ENCODE measurements at places on chromosomes 11 and 22.

DNA sequence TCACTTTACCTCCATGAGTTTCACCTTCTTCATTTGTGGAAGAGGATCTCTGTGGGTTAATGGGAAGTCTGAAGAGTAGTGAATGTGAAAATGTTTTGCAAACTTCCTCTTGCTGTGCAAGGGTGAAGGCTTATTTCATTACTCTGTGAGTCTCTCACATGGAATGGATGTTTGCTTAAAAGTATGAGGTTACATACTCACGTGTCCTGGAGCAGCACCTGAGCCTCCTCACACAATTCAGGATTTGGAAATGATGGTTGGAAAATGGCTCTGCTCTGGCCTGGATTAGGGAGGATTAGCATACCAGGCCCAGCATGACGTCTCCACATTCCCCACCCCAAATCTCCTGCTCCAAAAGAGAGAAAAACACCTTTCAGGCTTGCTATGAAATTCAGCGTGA, 4.8 kb downstream of the GRAMD1B start:
- no peak for DNase-seq

DNA sequence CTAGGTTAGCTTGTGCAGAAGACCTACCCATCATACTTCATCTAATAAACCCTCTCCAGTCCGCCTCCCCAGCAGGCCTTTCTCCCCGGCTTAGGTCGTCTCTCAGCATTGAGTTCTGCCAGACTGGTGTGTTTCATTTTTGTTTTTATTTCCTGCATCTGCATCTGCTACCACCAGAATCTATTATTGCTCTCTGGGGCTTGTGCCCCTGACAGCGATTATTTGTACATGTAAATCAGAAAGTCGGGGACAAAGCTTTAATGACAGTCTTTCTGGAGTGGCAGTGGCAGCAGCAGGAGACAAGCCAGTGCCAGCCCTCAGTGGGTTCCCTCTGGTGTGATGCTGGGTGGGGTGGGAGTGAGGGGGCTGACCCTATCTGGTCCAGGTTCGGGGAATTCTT, 127.5 kb downstream of the PKNOX2 start:
- DNase-seq = no peak

- DNase-seq = no peak
Observed at GRCh38 chr22:42363892-42364291, 68.3 kb downstream of the NFAM1 start.

DNA sequence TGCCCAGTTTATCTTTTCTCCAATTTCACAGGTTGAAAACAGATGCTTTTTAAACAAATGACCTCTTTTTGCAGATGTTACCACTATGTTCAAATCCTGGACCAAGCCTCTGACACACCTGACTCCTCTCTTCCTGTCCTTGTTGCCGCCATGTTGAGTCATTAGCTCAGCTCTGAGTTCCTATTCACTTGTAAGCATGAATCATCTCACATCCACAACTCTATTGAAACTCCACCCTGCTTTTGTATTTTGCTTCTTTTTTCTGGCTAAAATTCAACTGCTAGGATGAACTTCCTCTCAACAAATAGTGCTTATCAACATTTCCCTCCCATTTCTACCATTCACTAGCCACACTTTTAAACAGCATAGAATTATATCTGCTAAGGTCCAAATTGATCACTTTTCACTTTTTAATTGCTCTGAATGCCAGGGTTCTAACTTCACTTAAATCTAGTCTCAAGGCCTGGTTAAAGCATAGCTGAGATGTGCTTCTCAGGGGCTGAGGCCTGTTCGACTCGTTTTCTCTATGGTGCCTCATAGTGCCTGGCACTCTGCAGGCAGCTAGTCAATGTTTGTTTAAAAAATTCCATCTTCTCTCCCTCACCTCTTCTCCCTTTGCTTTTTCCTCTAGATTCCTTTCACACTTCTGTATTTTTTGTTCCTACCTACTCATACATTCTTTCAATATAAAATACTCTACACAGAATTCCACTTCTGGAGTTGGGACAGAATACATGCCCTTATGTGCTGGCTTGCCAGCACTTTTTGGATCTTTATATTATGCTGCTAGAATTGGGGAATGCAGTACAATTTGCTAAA, 3.9 kb downstream of the JOSD1 start:
- peak; percentile 61 for DNase-seq

- DNase-seq = peak; percentile 67
Observed at GRCh38 chr22:39658367-39658766, 87.8 kb downstream of the CACNA1I start.

- DNase-seq = no peak
Observed at GRCh38 chr22:36879775-36880174, 19.0 kb downstream of the NCF4 start.

DNA sequence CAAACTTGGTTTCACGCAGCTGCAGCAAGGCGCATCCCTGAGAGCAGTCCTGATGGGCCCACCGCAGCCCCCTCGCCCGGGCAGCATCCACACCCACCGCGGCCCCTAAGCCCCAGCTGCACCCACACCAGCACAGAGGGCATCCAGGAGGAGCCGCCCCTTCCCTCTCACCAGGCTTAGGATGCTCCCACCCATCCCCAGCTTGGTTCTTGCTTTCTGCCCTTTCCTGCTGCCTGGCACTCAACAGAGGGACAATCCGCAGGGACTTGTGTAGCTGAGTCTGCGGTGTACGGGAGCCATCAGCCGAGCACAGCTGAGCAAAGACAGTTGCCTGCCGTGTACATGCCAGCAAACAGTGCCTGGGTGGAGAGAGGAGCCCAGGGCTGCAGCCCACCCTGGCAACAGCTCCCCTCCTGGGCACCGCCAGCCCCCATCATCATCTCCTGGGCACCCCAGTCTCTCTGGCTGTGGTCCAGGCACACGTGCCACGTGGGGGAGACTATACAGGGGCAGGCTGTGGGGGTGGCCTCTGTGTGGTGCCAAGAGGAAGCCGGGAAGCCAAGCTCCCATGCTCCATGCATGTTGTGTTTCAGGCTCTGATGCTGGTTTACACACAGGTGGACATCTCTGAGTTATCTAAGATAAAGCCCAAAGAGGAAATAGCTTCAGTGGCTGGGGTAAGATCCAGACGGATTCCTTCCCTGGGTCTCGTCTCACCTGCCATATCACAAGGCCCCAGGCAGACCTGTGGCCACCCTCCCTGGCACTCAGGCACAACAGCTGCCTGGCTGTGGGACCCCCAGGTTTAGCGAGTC, 36.0 kb upstream of the GNB1L start:
- DNase-seq = no peak

GRCh38 chr11:9990221-9990973, 303.6 kb downstream of the SBF2 start:
- no peak for DNase-seq

- DNase-seq = no peak
Observed at GRCh38 chr11:133104009-133104744, 428.1 kb downstream of the OPCML start.

GRCh38 chr11:6889835-6890234, 2.5 kb downstream of the OR2D2 start:
- DNase-seq = no peak

GRCh38 chr11:65927904-65928397, 8.7 kb downstream of the DRAP1 start:
- peak; percentile 87 for DNase-seq

DNA sequence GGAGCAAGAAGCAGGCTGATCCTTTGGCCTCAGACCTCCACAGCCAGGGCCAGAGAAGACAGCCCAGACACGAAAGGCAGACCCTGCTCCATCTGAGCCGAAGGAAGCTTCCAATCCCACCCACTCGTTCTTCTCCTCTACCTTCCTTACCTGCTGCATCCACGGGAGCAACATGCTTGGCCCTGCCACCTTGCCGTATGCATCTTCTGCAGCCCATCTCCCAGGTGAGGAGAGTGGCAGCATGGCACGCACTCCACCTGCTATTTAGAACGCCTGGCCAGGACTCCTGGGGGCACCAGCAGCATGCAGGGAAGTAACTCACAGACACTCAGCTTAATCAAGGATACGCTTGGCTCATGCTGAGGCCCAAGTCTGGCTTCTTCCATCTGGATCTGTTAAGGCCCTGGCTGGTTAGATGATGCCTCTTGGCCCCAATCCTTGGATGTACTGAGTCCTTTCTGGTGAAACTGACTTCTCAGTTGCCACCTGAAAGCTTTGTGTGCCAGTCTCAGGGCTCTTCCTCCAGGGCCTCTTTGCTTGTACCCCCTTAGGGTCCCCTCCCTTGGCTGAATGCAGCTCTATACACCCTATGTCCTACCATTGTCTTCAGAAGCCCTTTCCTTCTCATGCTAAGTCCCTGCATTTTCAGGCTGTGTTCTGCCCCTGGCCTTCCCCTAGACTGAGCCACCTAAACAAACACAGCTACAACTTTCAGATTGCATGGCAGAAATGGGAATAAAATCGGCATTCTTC, 604.9 kb downstream of the BUD13 start:
- no peak for DNase-seq

DNA sequence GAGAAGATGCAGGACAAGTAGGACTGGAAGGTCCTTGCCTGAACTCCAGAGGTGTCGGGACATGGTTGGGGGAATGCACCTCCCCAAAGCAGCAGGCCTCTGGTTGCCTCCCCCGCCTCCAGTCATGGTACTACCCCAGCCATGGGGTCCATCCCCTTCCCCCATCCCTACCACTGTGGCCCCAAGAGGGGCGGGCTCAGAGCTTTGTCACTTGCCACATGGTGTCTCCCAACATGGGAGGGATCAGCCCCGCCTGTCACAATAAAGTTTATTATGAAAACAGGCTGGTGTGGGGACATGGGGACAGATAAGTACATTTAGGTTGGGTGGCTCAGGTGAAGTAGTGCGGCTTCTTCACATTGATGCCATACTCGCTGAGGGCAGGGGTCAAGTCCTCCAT, 1.4 kb downstream of the TAF10 start:
- DNase-seq = peak; percentile 15

- DNase-seq = peak; percentile 32
Observed at GRCh38 chr11:47768101-47768612, 1.0 kb upstream of the FNBP4 start.

DNA sequence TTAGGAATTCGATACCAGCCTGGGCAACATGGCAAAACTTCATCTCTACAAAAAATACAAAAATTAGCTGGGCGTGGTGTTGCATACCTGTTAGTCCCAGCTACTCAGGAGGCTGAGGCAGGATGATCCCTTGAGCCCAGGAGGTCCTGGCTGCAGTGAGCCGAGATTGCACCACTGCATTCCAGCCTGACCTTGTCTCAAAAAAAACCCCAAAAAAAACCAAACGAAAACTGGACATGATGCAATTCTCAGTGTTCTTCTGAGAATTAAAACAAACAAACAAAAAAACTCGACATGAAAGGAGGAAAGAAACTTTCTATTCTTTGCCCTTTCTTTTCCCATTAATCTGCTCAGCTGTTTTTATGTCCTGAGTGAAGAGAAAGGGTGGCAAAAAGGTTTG, 7.4 kb downstream of the MED17 start:
- no peak for DNase-seq

DNA sequence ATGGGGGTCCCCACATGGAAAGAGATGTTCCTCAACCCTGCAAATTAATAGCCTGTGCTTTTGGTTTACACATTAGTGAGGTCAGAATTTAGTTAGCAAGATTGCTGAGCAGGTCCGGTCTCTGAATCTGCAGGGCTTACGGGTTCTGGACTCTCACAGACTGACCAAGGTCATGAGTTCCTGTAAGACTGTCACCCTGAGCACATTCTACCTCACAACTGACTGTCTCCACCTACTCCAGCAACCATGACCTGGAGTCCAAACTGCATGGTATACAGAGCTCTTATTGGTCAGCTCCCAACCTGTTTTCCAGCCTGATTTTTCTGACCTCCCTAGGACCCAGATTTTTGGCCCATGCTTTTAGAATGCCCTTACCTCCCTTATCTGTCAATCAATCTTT, 28.2 kb downstream of the DKK3 start:
- DNase-seq = no peak

DNA sequence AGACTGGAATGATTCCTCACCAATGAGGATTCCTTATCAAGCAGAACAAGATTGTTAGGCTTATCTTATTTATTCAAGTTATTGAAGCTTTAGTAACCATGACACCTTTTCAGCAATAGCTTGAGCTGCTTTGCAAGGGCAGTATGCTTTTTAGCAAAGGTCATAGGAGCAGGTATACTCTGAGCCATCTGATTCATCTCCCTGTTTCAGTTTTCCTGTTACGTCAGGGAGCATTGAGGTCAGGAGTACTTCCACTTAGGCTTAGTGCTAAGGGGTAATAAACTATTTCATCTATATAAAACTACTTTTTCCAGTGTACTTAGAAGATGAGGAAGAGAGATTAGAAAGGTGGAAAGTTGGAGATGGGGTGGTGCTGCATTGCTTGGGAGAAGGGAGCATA, 17.7 kb upstream of the ANKRD42 start:
- no peak for DNase-seq

GRCh38 chr11:35932681-35933319, 11.1 kb upstream of the LDLRAD3 start:
- DNase-seq = no peak

DNA sequence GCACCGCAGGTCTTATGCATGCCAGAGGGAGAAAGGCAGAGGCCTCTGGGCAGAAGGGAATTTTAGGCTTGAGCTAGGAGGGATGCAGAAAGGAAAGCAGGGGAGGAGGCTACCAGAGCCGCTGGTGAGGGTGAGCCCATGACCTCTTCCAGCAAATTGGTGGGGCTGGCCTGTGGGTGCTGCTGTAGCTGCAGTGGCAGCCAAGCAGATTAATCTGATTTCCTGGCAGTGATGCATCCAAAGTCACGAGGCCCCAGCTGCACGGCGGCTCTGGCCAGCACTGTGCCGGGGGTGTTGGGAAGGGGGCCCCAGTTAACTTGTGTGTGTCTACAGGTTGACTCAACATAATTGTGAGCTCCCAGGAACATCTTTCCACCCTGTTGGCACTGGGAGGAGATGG, 41.4 kb upstream of the B3GAT1 start:
- no peak for DNase-seq

DNA sequence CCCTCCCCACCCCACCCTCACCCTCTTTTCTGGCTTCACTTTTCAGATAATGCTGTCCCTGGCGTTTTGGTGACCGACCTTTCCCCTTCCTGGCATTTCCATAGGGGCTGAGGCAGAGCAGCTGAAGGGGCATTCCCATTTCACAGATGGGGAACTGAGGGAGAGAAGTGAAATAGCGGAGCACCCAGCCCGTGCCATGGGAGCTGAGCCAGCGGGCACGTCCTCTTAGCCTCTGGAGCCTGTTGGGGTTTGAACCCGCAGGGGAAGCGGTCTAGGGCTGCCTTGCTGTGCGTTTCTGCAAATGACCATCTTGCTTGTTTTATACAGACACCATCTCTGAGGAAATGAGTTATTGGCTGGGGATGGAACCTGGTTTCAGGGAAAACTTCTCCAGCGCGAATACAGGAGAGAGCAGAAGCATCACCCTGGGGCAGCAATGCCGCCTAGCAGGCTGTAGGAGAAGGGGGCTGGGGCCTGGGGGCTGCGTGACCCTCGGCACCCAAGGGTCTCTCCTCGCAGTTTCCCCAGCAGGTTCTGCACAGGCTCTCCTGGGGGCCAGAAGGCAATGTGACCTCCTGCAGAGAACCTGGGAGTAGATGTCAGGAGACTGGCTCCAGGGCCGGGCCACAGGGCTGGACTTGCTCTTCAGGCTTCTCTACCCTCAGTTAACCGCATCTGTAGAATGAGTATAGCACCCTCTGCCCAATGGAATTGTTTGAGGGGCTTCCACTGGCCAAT, 1.5 kb downstream of the PTPRJ start:
- peak; percentile 56 for DNase-seq

GRCh38 chr11:63549411-63549810, 12.8 kb downstream of the PLAAT4 start:
- no peak for DNase-seq

GRCh38 chr11:27349919-27350318, 13.1 kb downstream of the CCDC34 start:
- no peak for DNase-seq
